ENCODE measurements at places on chromosomes 16 and 17. TPM values are rescaled to one million over a fixed set of nuclear protein-coding genes. Genes with fewer than 3 reads are reported as not detected.

DNA sequence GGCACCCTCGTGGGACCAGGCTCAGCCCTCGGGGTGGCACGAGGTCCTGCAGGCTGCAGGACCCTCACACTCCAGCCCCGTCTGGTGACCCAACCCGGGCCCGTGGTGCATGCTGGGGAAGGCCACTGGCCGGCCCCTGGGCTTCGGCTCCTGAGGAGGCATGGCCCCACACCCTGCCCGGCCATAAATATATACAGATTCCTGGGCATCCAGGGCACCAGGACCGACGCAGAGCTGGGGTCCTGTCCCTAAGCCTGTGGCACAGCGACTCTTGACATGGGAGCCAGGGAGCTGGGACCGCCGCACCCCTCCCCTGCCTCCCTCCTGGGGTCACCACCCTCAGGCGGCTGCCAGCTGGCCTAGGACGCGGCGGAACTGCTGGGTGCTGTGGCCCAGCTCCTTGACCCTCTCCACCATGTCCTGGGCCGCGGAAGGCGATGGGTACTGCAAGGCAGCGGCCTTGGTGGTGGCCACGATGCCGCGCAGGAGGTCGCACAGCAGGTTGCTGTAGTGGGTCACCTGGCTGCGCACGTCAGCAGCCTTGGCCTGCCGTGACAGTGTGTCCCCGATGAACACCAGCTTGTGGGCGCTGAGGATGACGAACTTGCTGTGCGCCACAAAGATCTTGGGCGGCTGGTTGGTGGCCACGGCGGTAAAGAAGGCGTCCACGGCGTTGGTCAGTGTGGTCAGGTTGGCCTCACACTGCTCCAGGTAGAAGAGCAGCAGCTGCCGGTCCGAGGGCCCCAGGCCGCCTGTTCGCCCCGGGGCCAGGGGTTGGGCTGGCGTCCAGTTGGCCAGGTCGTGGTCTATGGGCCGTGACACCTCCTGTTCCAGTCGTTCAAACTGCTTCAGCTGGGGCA is 10.6 kb downstream of the CTRB1 start:
- no peak for DNase-seq

- no peak for DNase-seq
These were observed 50.7 kb upstream of the RPL38 start for GRCh38 chr17:74152591-74153455.

ZFPM1 gene
- polyA plus RNA-seq, result 3.4 TPM

DNA sequence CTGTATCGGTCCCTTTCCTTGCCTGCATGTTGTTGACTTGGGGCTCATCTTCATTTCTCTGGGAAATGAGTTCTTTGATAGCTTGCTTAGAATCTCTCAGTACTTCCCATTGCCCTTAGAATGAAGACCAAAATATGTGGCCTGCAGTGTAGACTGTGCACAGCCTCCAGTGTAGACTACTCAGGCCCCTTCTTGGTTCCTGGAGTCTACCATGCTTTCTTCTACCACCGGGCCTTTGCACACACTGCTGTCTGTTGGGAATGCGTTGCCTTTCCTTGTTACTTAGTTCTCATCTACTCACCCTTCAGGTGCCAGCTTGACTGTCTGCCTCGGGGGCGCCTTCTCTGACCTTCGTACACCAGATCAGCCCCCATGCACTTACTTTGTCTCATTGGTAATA is 82.0 kb downstream of the ABCC1 start:
- no peak for DNase-seq

CD300LG gene
- 0.99 TPM for polyA plus RNA-seq

GRCh38 chr16:57427824-57428223 is 19.4 kb downstream of the CIAPIN1 start:
- no peak for DNase-seq

GRCh38 chr16:81738783-81739496 is 40.2 kb upstream of the PLCG2 start:
- no peak for DNase-seq

DNA sequence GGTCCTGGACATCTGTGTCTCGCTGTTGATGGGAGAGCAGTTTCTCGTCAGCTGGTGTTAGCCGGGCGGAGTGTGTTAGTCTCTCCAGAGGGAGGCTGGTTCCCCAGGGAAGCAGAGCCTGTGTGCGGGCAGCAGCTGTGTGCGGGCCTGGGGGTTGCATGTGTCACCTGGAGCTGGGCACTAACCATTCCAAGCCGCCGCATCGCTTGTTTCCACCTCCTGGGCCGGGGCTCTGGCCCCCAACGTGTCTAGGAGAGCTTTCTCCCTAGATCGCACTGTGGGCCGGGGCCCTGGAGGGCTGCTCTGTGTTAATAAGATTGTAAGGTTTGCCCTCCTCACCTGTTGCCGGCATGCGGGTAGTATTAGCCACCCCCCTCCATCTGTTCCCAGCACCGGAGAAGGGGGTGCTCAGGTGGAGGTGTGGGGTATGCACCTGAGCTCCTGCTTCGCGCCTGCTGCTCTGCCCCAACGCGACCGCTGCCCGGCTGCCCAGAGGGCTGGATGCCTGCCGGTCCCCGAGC is 17.9 kb downstream of the GAA start:
- DNase-seq, result no peak

Data from right renal pelvis (tissue), 4 donors.